ENCODE measurements at places on chromosomes 7 and 10.

- no peak for DNase-seq
Measured at GRCh38 chr7:1403638-1404459, 55.4 kb downstream of the MICALL2 start.

DNA sequence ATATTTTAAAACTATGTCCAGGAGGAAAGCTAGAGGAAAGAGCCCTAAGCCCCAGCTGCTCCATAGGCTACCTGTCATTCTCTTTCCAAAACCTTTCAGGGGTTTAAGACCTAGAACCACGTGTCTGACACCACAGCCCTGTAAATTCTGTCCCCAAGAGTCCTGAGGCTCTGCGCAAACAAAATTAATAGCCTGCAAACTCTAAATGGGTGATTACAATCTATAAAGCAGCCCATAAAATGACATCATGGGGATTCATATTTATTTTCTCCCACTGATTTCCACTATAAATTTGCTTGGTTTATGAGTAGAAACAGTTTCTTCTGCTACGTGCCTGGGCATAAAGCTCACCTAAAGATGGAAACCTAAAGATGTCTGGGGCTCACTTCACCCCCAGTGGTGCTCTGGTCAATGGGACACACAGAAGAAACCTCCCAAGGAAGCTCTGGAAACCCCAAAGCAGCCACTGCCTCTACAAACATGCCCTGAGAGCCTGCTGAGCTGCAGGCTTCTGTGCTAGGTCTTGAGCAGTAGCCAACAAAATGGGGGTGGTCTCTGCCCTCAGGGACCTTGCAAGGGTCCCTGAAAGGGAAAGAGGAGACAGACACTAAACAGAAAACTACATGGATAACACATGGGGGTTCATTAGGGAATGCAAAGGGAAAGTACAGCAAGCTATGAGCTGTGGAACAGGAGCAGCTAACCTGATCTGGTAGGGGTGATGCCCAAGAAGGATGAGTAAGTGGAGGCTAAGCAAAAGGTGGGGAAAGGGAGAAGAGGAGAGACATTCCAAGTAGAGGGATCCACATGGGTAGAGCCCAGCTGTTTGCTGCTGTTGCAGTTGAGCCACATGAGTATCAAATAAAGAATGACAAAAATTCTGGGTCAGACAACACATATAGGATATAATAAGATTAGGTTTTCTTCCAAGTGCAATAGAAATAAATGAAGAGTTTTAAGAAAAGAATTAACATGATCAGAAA is 331.7 kb downstream of the KCNMA1 start:
- DNase-seq = no peak

DNA sequence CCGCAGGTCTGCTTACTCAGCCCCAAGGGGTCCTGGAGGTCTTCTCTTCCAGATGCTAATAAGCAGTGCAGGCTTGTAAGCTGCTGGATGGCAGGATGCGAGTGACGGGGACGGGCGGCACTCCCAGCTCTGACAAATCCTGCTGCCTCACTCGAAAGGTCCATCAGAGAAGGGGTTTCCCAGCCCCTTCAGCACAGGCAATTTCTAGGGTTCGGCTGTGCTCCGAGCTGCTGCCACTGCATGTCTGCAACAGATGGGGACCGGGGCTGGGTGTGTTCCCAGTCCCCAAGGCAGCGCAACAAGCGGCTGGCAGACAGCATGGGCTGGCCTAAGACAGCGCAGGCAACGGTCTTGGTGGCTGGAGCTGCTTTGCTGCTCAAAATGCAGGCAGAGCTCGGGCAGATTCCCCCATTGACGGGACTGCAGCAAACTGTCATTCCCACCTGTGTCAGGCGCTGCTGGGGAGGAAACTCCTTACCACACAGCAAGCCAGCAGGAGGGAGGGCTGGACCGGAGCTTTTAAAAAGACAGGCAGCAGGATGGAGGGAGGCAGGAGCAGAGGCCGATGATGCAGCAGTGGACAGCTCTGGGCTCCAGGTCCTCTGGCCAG is 62.4 kb downstream of the PRKAG2 start:
- no peak for DNase-seq

GRCh38 chr7:132646052-132646451 is 69.8 kb upstream of the PLXNA4 start:
- DNase-seq = no peak

- no peak for DNase-seq
Measured at GRCh38 chr10:60042262-60042661, 135.9 kb upstream of the CCDC6 start.

- peak; percentile 63 for DNase-seq
Measured at GRCh38 chr10:70558871-70559810, 43.4 kb downstream of the PRF1 start.

GRCh38 chr7:87151002-87151728 is 1.1 kb upstream of the DMTF1 start:
- DNase-seq = no peak

- DNase-seq = no peak
Measured at GRCh38 chr7:6398943-6399342, 48.8 kb downstream of the DAGLB start.

DNA sequence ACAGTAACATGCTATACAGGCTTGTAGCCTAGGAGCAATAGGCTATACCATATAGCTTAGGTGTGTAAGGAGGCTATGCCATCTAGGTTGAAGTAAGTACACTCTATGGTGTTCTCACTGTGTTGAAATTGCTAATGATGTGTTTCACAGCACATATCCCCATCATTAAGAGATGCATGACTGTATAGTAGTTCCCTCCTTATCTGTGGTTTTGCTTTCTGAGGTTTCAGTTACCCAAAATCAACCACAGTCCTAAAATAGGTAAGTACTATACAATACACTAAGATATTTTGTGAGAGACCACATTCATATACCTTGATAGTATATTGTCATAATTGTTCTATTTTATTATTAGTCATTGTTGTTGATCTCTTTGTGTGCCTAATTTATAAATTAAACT is 12.7 kb downstream of the FZD1 start:
- no peak for DNase-seq

GRCh38 chr7:70544016-70544415 is 587.9 kb upstream of the GALNT17 start:
- no peak for DNase-seq

DNA sequence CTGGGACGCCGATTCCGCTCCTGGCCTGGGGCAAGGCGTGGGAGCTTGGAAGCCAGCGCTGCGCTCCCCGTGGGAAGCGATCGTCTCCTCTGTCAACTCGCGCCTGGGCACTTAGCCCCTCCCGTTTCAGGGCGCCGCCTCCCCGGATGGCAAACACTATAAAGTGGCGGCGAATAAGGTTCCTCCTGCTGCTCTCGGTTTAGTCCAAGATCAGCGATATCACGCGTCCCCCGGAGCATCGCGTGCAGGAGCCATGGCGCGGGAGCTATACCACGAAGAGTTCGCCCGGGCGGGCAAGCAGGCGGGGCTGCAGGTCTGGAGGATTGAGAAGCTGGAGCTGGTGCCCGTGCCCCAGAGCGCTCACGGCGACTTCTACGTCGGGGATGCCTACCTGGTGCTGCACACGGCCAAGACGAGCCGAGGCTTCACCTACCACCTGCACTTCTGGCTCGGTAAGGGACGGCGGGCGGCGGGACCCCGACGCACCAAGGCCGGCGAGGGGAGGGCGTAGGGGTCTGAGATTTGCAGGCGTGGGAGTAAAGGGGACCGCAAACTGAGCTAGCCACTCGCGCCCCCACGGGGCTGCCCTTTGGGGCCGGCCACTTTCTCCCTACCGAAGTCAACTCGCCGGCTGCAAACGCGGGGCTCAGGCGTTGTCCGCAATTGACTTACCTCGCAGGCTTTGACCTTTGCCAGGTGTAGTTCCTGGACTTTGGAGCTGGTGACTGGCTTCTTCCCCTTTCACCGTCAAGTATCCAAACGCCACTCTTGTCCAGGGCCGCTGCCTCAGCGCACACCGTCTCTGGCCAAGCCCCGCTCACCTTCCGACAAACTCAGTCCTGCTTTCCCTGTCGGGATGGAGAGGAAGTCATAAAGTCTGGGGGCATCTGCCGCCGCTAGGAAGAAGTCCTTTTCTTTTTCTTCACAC is at the start of gene SCIN:
TSS of gene SCIN (plus strand) at position 187 of the 928 bp plus-strand sequence. CDS start at position 254, 67 bp downstream.
- DNase-seq = no peak

DNA sequence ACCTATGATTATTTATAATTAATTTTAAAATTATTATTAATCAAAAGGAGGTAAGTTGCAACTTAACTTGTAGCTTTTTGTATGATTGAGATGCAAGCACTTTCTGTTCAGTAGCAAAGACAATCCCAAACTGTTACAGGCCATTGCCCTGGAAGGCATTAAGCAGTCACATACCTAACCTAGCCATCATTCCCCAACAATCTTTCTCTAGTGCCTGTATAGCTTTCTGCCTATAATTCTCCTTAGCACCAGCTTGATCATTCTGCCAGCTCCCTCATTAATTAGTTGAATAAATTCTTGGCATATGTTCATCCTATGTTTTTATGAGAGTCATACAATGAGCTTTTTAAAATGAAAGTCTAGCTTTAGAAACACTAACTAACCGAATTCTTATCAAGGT is 178.9 kb upstream of the TMEM106B start:
- DNase-seq = no peak

All from stimulated activated CD8-positive, alpha-beta memory T cell treated with anti-CD3 and anti-CD28 coated beads, Interleukin-7, amount 100 ng/mL, for 24 hours (primary cell).